Globus pallidus (tissue), 1 donor: ENCODE measurements at places on chromosomes 4 and X.

GRCh38 chr4:187390646-187391045 lies 604.9 kb upstream of the ZFP42 start:
- no peak for DNase-seq

- no peak for DNase-seq
Observed at GRCh38 chrX:76815754-76816153, 388.2 kb downstream of the MAGEE1 start.

DNA sequence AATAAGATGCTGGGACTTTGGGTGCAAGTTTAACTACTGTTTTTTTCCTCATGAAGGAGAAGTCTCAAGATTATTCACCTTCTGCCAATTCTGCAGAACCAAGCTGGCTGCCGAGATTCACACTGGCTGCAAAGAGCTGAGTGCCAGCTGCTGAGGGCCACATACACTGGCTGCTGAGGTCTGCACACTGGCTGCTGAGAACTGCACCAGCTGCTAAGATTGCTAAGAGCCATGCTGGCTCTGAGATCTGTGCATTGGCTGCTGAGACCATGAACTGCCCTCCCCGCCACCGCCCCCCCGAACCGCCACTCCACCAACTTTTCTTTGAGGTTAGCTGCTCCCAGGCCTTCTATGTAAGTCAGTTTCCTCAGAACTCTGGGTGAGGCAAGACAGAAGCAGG lies 330.3 kb downstream of the CBLL2 start:
- no peak for DNase-seq

- no peak for DNase-seq
Observed at GRCh38 chrX:126799059-126799458, 20.5 kb upstream of the PRR32 start.

GRCh38 chr4:183760326-183760725 lies 101.2 kb downstream of the TRAPPC11 start:
- no peak for DNase-seq
